Stimulated activated CD8-positive, alpha-beta memory T cell treated with anti-CD3 and anti-CD28 coated beads, Interleukin-2, amount 100 ng/mL, for 48 hours (primary cell): ENCODE measurements at places on chromosomes 16 and 17.
A peak's percentile ranks its signal among the peaks of the same experiment; 100 is the strongest.

DNA sequence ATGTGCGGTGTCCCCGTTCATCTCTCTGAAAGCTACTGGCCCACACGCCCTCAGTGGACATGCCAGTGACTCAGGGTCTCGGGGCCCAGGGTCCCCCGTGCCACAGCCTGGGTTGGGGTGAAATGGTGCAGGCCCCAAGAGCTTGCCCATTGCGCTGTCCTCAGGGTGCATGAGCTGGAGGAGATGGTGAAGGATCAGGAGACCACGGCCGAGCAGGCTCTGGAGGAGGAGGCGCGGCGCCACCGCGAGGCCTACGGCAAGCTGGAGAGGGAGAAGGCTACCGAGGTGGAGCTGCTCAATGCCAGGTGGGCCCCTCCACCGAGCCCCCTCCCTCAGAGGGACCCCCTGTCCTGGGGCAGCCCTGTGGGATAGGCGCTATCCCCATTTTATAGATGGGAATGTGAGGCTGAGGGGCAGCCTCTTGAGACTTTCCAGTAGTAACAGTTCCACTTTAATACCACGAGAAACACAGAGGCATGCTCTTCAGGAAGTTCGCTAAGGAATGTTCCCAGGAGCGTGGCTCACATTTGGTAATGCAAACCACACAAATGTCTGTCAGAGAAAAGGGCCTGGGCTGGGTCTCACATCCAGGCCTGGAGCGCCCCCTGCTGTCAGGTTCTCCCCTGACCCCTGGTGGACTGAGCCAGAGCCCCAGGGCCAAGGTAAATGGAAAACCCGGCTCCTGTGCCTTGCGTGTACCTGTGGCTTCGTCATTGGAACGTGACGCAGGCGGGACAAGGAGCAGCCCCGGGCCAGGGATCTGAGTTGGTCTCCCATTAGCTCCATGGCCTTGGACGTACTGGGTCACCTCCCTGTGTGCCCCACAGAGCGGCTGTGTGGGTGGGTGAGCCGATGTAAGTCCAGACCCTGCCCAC, 133.7 kb downstream of the RAB11FIP4 start:
- DNase-seq: peak; percentile 85

DNA sequence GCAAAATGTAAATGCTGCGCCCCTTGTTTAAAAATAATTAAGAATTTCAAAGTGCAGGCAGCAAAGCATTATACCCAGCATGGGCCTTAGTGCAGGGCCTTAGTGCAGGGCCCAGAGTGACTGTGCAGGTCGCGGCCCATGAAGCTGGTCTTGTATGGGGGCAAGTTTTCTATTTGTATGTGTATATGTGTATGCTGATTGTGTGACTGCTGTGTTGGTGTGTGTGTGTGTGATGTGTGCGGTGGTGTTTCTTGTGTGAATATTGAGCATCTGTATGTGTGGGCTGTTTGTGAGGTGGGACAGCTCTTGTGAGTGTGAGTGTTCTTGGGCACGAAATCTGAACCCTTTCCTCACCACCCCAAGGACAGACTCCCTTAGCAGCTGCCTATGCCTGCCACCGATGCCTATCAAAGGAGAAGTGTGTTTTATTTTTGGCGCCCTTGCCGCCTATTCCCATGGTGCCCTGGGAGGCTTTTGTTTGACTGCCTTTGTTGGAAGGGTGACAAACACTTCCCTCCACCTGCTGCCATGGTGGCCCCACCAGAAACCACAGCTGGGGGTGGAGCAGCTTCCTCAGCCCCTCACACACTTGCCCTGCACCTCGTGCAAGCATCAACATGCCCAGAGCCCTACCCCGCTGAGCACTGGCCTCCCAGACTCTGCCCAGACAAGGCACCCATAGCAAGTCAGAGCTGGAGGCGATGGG, 18.0 kb downstream of the CCR7 start:
- DNase-seq: no peak

- DNase-seq: no peak
These were observed 796 bp downstream of the NPB start for GRCh38 chr17:81902653-81903414.

DNA sequence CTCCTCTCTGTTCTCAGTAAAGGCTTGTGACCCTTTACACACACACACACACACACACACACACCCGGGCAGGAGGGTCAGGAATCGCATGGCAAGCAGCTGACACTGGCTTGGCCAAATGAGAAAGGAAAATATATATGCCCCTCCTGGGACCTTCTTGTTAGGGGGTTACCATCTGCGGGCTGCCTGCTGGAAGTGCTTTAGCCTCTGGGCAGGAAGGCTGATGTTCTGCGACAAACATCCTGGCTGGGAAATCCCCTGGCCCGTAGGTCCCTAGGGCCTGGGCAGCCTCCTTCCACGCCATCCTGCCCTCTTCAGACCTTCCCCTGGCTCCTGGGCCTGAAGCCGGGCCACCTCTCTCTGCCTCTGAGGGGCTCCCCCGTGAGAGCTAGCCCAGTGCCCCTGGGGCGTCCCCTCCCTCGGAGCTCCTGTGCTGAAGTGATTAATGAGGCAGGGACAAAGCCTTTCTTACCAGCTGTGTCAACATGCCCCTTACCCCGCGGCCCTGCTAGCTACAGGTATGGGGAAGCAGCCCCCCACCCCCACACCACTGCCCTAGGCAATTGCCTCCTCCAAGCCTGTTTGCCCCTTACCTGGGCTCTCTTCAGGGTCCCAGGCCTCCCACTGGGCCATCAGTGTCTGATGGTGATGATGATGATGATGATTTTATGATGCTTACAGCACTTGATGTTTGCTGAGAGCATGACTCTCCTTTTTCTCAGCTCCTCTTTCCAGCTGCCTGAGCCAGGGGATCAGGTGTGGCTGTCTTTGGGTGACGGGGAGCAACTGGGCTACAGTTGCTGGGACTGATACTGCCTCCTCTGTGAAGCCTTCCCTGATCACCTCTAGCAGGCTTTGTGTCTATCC, 32.8 kb upstream of the ETV4 start:
- DNase-seq: no peak

DNA sequence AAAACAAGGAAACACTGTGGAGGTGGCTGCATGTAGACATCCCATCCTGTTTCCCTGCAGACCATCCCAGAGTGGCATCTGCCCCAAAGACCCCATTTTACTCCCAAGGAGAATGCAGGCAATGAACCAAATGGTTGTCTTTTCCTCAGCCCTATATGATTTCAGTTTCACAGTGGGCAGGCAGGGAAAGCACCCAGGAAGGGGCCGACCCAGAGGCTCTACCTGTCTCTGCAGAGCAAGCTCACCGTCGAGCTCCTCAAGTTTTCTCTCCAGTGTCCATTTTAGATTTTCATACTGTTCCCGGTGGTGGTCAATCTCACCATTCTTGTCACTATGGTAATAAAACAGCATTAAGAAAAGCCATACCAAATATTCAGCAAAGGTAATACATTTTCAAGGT, 14.6 kb downstream of the CCDC57 start:
- DNase-seq: no peak

- no peak for DNase-seq
These were observed 651 bp downstream of the SHMT1 start for GRCh38 chr17:18362698-18363100.

GRCh38 chr17:64750891-64751677, 89.0 kb upstream of the SMURF2 start:
- DNase-seq: no peak

GRCh38 chr17:47188271-47188875, 722 bp downstream of the CDC27 start:
- DNase-seq: no peak

- no peak for DNase-seq
These were observed 662 bp upstream of the TUBB3 start for GRCh38 chr16:89922477-89922883.

DNA sequence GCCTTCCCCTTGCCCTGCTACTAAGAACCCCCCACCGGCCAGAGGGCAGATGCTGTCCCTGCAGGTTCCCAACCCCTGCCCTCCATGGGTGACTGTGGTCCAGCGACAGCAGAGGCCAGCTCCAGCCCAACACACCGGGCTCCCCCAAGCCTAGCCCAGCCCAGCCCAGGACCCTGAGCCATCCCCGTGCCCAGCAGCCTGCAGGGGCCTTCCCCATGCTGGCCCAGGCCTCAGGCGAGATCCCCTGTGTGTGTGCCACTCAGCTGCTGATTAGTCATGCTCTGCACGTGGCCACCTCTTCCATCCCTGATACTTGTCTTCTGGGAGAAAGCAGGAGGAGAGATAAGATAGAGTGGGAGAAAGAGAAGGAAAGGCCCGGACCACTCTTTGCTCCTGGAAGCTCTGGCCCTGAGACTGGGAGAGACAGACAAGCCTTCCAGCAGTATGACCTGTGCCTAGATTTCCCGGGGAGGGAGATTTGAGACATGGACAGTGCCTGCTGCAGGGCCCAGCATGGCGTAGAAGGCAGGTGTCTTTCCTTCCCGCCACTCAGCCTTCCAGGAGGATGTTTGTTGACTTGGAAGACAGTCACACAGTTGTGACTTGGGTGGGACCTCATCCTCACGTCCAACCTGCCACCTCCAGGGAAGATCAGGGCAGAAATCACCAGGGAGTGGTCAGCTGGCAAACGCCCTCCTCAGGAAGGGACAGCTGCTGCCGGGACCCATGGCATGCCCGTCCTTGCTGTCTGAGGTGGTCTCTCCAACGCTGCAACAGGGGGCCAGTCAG, 41.3 kb upstream of the RASD1 start:
- no peak for DNase-seq

DNA sequence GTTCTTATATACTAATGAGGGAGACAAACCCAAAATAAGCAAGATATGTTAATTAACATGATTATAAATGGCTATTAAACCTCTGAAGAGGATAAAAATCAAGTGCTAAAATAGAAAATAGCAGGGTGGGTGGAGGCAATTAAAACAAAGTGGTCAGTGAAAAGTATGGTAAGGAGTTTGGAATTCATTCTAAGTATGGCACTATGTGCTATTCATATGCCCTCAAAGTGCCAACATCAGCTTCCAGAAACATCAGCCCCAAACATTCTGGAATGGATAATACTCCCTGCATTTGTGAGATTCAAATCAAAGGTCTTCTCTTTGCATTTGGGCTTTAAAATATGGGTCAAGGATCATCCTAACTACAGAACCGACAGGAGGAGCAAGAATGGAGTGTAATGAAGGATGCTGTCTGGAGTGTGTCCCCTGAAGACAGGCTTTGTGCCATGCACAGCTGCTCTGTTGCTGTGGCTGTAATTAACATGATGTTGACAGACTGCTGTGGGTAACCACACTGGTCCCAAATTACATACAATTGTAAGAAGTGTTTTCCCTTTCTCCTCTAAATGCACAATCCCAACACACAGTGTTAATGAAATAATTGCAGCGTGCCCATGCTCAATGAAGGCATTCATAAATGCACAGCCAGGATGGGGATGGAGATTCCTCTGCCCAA, 93.1 kb downstream of the VAT1L start:
- DNase-seq: no peak

DNA sequence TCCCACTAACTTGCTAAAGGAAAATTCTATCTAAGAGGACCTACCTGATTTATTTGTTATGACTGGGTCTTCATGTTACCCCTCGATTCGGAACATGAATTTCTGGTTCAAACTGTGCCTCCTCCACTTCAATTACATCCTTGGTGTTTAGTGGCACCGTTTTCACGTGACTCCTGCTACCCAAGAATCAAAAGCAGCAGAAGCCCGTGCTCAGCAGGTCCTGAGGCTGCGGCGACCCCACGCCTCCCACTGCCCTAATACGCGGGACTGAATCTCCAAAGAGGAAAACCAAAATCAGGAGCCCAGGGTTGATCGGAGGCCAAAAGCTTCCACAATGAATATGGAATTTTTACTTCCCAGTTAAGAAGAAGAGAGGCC, 94.0 kb upstream of the METRNL start:
- DNase-seq: no peak

- DNase-seq: no peak
These were observed 533 bp upstream of the MEFV start for GRCh38 chr16:3256866-3257465.

GRCh38 chr17:18257268-18257981, 1.1 kb downstream of the FLII start:
- peak; percentile 23 for DNase-seq

- DNase-seq: no peak
These were observed 31.8 kb downstream of the PRMT7 start for GRCh38 chr16:68342620-68343019.

GRCh38 chr17:40251576-40251975, 32.5 kb downstream of the WIPF2 start:
- DNase-seq: no peak

GRCh38 chr17:15914400-15915170, 30.3 kb upstream of the ADORA2B start:
- DNase-seq: no peak

GRCh38 chr17:33330877-33331276, 37.8 kb upstream of the ASIC2 start:
- DNase-seq: no peak
